ENCODE measurements at places on chromosomes 1 and 21.

DNA sequence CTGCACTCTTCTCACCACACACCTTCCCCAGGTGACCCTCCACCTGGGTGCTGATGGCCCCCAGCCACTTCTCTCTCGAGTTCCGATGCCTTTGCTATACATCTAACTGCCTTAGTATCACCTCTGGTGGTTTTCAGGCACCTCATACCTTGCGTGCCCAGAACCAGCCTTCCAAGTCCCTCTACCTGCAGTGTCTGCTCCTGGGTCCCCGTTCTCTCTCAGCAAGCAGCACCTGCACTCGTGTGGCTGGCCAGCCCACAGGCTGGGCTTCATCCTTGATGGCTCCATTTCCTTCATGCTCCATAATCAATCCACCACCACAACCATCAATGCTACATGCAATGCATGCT is 49.2 kb upstream of the EDN2 start:
- no peak for DNase-seq

GRCh38 chr1:53449693-53450092 is 9.5 kb upstream of the DMRTB1 start:
- DNase-seq, result no peak

- no peak for DNase-seq
Measured at GRCh38 chr1:46558141-46558963, 6.9 kb upstream of the KNCN start.

GRCh38 chr1:235391874-235392273 is 24.6 kb downstream of the TBCE start:
- DNase-seq, result no peak

Data from OCI-M1 (cell line).